Right renal cortex interstitium (tissue), 3 donors: ENCODE measurements at places on chromosomes 4 and X. TPM values are rescaled to one million over a fixed set of nuclear protein-coding genes. Genes with fewer than 3 reads are reported as not detected.

DNA sequence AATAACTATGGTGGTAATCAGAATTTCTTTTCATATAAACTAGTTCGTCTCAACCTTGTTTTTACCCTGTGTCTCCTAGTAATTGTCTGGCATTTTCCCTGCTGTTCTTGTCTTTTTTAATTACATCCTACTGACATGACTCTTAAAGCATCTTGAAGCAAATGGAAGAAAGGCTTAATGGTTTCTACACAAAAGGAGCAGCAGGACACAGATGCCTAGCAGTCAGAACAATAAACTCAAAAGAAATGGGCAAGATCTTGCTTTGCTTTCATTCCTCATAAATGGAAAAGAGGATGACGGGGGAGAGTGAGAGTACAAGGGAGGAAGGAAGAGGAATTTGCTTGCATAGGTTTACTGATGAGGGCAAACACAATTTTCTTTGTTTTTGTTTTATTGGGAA is 293.2 kb upstream of the EMCN start:
- no peak for DNase-seq

- no peak for DNase-seq
These were observed 64.4 kb upstream of the ACSL4 start for GRCh38 chrX:109797311-109797975.

DNA sequence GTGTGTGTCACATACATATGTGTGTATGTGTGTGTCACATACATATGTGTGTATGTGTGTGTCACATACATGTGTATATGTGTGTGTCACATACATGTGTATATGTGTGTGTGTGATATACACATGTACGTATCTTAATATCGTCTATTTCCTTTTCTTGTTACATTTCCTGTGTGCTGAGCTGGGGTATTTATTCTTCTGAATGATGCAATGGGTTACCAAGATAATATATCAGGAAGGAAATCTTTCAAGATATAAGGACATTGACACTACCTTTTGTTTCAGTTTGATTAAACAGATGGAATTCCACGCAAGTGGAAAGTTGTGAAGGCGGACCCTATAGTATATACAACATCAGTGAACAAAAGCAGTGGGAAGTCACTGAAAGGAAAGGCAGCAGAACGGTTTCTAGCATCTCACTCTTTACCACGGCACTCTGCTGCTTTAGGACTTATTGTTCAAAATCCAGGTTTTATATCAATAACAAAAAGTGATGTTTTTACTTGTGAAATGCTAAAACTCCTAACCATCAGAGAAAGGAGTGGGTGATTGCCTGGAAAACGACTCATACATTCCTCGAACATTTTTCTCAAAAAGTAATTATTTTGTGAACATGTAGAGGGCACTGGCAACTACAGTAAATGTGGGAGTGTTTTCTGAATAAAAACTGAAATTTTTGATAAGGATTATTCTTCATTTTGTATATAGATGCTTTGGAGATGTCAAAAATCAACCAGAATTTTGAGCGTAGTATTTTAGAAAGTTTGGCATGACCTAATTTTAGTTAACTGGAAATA is 43.1 kb upstream of the IL21 start:
- no peak for DNase-seq

DNA sequence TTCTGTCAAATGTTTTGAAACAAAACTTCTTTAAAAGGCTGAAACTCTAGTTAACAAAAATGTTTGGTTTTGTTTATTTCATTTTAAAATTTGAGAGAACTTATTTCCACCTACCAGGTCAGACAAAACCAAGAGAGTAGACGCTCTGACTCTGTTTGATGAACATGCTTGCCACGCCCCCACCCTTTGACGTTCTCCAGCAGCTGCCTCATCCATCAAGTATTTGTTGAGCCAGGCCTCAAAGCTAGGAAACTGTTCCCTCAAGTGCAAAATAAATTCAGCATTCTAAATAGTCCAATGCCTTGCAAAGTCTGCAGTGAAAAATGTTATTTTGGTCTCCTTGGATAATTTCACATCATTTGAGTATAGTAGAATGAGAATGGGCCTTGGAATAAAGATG is 121.6 kb downstream of the GUCY2F start:
- DNase-seq, result no peak

GRCh38 chr4:22343606-22344005 is 172.3 kb downstream of the ADGRA3 start:
- DNase-seq, result no peak

GRCh38 chr4:143285696-143286437 is 50.8 kb upstream of the GAB1 start:
- DNase-seq, result no peak

- DNase-seq, result no peak
These were observed 669 bp upstream of the PPARGC1A start for GRCh38 chr4:23890369-23891063.

- no peak for DNase-seq
These were observed 329.0 kb downstream of the STIM2 start for GRCh38 chr4:27189683-27190082.

DNA sequence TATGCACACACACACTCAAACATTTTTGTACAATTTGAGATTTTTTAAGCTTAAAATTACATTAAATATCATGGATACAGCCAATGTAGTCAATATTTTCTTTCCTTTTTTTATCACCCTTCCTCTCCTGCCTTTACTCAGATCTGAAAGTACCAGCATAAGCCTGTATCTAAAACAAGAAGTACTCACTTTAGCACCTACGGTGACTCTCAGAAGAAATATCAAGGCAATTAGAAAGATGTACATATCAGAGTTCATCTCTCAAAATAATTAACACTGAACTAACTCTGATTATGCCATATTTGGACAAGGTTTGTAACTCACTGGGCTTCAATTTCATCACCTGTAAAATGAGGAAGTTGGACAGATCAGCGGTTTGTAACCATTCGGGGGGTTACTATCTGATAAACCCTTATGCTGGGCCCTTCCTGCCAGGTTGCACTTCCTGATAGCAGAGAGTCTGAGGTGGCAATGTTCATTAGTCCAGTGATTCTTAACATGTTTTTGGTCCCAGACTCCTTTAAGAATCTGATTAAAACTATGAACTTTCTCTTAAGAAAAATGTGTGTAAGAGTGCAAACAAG is 5.7 kb upstream of the GPR174 start:
- DNase-seq, result no peak

GRCh38 chr4:157220371-157220881 is at the start of gene GRIA2:
TSS of gene GRIA2 (plus strand) at chr4:157220728. CDS start at chr4:157221043, 315 bp downstream.
- DNase-seq, result peak; percentile 66

- no peak for DNase-seq
These were observed 485.5 kb downstream of the TRAM1L1 start for GRCh38 chr4:116599859-116600258.

DNA sequence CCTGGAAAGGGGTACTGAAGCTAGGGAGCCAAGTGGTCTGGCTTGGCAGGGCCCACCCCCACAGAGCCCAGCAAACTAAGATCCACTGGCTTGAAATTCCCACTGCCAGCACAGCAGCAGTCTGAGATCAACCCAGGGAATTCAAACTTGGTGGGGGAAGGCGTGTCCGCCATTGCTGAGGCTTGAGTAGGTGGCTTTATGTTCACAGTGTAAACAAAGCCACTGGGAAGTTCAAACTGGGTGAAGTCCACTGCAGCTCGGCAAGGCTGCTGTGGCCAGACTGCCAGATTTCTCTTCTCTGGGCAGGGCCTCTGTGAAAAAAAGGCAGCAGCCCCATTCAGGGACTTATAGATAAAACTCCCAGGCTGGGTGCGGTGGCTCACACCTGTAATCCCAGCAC is 58.9 kb downstream of the TFDP3 start:
- no peak for DNase-seq

- no peak for DNase-seq
These were observed 60.4 kb upstream of the TAF9B start for GRCh38 chrX:78199851-78200250.

DNA sequence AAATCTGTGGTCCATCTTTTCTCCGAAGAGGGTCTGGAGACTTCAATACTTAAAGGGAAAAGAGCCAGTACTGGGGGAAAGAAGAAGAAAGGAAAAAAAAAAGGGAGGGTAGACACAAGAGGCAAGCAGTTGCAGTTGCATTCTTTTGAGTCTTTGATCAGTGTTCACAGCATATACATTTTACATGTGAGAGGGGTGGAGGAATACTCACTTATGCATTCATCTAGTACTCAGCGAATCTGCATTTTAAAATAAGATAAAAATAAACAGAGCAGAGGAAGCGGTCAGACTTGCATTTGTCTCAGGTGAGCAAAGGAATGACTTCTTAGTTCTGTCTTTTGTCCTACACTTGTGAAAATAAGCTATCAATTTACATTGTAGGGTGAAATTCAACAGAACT is 275.6 kb downstream of the SLC7A11 start:
- no peak for DNase-seq

DNA sequence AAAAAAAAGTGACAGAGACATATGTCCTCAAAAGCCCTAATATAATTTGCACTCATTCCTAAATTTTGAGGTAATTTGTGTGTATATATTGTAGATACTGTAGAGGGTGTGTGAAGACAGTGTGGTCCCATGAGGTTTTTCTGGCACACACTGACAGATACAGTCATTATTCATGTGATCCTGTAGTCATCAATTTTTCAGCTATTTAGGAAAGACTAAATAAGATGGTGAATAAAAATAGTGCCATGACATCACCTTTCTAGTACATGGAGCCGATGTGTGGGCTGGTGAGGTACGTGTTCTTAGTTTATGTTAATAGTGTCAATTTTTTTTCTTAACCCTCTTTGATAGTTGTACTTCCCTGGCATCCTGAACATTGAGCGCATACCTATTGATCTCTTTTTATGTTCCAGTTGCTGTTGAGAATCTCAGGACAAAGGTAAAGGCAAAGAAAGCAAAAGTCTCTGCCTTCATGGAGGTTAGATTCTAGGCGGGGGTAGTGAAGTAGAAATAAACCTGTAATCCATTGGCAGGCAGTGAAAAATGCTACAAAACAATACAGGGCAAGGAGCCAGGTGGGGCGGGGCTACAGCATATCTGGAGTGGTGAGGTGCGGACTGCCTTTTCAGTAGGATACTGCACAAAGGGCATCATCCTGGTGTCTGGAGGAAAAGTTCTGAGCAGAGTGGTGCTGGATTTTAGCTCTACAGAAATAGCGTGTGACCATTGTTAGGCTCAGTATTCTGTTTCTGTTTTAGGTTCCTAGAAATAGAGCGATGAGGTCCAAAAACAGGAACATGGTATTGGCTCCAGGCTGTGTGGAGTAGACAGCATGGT is 93.8 kb downstream of the ARHGAP10 start:
- no peak for DNase-seq

- no peak for DNase-seq
These were observed 157.1 kb upstream of the RBPJ start for GRCh38 chr4:26163425-26164362.

DNA sequence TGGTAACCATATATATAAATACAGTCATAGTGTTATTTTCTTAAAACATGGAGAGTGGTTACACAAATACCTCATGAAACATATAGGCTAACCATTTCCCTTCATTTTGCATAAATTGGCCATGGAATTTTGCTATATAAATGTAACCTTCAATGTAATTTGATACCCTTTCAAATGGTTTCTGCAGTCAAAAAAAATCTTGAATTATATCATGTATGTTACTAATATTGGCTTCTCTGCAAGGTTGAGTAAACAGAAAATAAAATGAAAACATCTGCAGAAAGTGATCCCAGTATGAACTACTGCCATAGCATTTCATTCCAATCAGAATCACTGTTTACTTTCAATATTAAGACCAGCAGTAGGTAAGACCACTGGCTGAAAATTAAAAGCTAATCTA is 1165.9 kb upstream of the TENM3 start:
- DNase-seq, result no peak

DNA sequence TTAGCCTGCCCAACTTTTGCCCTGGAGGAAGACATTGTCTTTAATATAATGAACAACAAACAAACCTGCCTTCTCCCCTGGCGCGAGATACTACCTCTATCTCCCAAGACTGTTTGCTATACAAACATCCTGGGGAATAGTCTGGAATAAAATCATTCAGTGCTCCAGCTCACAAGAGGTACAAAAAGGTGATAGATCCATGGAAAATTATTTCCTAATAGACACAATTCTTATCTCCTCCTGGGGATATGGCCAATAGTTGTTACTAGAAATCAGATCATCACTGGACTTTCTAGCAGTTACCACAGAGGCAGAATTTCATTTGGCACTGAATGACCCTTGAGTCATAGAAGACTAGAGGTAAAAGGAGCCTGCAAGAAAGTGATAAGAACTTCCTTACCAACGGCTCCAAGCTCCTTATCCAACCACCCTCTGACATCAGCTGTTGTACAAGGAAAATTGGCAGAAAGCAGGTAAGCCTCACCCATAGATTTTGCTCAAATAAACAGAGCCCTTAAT is 38.1 kb downstream of the MID1 start:
- DNase-seq, result no peak

GRCh38 chr4:33060674-33061542 is 2340.7 kb downstream of the PCDH7 start:
- no peak for DNase-seq

DNA sequence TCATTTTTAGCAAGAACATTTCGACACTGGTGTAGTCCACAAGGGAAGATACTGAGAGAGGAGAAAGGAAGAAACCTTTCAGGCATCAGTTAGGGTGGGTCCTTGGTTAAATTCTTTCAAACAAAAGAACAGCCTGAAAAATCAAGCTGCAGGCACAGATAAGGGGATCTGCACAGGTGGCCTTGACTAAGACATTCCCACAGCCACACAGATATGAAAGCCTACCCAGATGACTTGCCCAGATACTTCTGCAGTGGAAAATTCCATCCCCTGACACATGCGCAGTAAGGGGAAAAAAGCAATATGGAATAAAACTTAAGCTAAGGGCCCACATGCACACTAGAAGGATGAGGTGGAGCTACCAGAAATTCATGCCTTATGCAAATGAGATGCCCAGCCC is 8.9 kb upstream of the TMEM165 start:
- no peak for DNase-seq

GRCh38 chr4:166499820-166500219 is 626.8 kb downstream of the TLL1 start:
- no peak for DNase-seq

- no peak for DNase-seq
These were observed 36.7 kb downstream of the CHRDL1 start for GRCh38 chrX:110758781-110759422.

GRCh38 chr4:55358246-55358645 is 12.2 kb downstream of the SRD5A3 start:
- no peak for DNase-seq

DNA sequence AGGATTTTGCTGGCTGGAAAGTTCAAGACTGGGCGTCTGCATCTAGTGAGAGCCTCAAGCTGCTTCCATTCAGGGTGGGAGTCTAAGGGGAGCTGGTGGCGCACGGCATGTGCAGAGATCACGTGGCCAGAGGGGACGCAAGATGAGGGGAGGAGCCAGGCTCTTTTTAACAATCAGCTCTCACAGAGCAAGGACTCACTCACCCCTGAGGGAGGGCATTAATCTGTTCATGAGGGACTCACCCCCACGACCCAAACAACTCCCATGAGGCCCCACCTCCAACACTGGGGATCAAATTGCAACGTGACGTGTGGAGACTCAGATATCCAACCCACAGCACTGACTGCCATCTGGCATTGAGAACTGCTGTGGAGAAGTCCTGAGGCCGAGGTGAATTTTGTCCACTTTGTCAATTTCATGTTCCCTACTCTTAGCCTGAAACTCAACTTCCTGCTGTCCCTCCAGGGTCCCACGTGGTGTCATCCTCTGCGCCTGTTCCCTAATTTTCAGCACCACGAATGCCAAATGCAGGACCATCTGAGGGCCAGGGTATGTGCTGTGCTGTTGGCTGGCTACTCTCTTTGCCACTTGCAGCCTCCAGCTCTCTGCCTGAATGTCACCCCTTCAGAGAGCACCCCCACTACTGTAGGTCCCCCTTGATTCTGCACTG is 5.6 kb downstream of the ZFP92 start:
- no peak for DNase-seq

Gene JCHAIN
- polyA plus RNA-seq, result 1.6 TPM

Gene PNPLA4
- polyA plus RNA-seq, result 28.9 TPM

Gene CXCL11
- 0.44 TPM for polyA plus RNA-seq

Gene GYG2
- 15.2 TPM for polyA plus RNA-seq

Gene NWD2
- polyA plus RNA-seq, result 0.18 TPM

Gene SRP72
- 144 TPM for polyA plus RNA-seq
